Skin of body (tissue), 3 donors: ENCODE measurements at places on chromosomes 2 and 18.

DNA sequence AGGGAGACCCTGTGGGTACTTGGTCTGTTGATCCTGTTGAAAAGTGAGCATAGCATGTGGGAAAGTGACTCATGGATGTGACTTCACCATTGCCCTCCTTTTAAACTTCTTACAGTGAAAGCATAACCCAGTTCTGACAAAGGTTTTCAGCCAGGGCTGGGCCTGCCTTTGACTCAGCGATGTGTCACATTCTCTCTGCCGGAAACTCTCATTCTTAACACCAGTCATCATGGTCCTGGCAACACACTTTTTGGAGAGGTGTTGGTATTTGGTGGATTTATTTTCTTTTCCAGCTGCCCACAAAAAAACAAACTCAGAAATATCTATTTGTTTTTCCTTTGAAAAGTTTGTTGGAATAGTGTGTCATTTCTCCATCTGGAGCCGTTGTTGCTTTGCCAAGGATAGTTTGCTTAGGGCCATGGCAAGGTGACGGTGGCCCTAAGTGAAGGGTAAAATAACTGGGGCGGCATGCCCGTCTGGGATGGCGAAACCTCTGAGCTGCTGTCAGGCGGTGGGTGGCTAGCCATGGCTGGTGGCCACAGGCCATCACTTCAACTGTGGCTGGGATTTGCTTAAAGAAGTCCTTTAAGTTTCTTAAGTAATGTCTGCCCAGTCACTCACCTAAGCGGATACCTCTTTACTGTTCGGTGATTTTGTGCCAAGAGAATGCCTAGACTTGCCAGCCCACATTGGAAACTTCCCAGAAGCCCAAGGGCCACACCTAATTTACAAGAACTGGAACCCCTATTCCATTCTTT is 123.3 kb downstream of the LTBP1 start:
- no peak for DNase-seq

DNA sequence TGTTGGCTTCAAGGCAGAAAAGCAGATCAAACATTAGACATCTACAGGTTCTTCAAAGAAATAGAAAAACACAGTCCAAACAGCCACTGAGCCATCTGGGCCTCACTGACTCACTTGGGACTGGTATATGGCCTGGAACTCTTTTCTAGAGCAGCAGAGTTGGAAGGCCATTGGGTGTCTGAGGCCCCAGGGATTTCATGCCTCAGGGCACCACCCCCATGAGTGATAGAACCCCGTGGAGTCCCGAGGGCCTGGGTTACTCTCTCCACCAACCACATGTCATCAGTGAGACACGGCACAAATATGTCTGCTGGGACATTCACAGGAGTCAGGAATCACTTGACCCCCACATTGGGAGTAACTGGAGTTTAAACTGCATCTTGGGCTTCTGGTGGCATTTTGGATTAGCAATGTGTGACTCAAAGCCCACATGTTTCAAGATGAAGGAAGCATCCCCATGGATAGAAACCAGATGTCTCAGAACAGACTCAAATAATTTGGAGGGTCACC is 44.0 kb downstream of the CAPN13 start:
- no peak for DNase-seq

GRCh38 chr2:6888724-6889123 is 11.1 kb downstream of the RSAD2 start:
- no peak for DNase-seq

- DNase-seq: no peak
Measured at GRCh38 chr18:46134920-46135675, 30.9 kb downstream of the HAUS1 start.

GRCh38 chr2:208359632-208359986 is 47.0 kb upstream of the PTH2R start:
- no peak for DNase-seq

GRCh38 chr2:132588576-132588975 is 81.4 kb downstream of the LYPD1 start:
- DNase-seq: no peak

DNA sequence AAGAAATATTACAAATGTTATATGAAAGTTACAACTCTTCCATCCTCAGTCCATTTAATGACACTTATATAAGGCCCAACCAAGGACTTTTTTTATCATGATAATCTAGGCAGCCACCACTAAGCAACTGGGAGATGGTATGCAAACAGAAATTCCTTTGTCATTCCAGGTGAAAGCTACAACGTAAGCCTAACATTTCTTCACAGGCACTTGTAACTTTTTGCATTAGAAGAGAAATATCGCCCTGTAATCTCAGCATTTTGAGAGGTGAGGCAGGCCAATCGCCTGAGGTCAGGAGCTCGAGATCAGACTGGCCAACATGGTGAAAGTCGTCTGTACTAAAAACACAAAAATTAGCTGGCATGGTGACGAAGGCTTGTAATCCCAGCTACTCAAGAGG is 581.2 kb upstream of the SLC8A1 start:
- no peak for DNase-seq

- no peak for DNase-seq
Measured at GRCh38 chr2:18078216-18078615, 199.7 kb downstream of the KCNS3 start.

DNA sequence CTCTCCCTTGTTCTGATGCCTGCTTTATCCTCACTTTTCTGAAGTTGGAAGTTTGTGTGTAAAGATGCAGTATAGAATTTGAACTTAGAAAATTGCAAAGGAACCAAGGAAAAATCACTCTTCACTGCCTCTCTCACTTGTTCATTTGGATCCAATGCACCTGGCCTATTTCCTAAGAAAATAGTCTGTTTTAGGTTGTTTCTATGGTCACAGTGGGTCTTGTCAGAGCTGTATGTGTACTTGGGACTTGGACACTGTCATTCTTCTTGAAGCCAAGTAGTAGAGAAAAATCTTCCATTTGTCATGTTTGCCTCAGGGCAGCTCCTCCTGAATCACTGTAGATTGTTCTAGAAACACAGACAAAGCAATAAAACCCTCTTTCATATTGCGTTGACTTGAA is 80.3 kb upstream of the SESTD1 start:
- no peak for DNase-seq

GRCh38 chr18:7572822-7573221 is 5.7 kb downstream of the PTPRM start:
- DNase-seq: no peak

GRCh38 chr18:80197528-80197927 is 49.8 kb downstream of the PARD6G start:
- no peak for DNase-seq

DNA sequence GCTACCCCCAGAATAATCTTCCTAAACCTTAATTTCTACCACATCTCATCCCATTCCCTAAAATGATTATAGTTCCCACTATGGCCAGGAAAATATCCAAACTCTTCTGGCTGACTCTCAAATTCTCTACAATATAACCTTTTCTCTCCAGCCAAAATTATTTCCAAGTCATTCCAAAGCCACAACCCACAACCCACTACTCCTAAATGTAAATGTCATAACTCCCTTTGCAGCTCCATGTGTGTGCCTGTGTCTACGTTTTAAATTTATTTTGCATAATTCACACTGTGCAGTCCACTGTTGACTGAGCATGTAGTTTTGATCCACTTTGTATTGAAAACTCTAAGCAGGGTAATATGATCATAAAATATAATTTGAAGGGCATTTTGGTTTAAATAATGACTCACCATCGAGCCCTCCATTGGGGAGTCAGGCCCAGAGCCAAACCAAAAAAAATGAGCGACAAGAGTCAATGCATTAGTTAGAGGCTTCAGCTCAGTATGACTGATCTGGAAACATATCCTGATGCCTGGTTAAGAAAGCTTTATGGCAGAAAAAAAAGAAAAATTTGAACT is 171.0 kb downstream of the AFF3 start:
- no peak for DNase-seq

DNA sequence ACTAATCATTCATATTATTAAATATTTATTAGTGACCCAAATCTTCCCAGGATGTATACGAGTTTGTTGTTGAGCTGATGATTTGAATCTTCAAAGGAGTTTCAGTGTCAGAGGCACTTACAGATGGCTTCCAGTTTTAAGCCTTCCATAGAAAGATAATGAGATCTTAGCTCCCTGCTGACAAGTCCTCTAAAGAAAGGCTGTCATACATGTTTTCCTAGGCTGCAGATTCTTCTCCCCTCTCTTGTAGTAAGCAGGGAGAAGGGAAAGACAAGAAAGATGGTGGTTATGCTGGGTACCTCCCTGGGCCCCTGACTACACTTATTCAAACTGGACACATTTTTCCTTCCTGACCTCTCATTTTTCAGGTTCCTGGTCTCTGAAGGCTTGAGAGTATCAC is 8.1 kb upstream of the GAREM1 start:
- no peak for DNase-seq
